ENCODE measurements at places on chromosomes 5 and 9.

DNA sequence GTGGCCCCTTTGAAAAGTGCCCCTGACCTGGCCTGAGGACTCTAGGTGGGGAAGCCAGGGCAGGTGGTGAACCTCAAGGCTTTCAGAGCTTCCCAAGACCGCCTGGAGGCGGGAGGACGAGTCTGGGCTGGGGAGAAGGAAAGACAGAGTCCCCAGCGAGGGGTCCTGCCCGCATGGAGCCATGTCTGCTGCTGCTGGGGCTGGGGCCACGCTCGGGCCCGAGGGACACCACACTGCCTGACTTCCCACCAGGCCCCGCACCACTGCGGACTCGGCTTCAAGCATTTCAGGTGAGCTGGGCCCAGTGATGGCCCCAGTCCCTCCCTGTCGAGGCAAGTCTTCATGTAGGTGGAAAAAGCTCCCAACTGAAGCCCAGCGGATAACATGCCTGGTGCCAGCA lies 62.1 kb upstream of the SARDH start:
- no peak for ATAC-seq

DNA sequence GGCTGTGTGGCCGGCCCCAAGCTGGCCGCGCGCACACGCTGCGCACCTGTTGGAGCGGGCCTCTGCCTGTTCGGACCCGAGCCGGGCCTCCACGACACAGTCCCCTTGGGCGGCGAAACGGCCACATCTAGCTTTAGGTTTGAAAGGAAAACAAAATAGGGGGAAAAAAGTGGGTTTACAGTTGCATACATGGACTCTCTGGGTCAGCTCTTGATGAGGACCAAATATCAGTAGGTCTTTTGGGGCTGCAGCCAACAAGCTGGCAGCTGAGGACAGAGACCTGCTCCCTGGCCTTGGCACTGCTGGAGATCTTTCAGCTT lies 20.7 kb downstream of the IGIP start:
- no peak for ATAC-seq

DNA sequence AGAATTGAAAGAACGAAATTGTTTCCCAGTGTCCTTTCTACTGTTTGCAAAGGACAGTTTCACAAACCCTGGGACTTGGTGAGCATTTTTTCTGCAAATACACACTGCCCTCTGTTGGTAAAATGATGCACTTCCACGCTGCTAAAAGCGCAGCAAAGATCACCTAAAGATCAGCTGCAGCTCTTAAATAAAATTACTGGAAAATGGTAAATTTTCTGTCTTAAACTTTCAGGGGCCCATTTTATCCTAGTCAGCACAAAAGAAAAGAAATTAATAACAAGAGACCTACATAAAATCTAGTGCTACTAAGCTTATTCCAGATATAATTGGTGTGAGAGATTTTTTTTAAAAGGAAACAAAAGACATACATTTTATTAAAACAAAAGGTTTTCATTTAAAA lies 566.0 kb downstream of the CAAP1 start:
- ATAC-seq = no peak

- ATAC-seq = no peak
Observed at GRCh38 chr9:90799271-90799852, 2.3 kb upstream of the SYK start.

DNA sequence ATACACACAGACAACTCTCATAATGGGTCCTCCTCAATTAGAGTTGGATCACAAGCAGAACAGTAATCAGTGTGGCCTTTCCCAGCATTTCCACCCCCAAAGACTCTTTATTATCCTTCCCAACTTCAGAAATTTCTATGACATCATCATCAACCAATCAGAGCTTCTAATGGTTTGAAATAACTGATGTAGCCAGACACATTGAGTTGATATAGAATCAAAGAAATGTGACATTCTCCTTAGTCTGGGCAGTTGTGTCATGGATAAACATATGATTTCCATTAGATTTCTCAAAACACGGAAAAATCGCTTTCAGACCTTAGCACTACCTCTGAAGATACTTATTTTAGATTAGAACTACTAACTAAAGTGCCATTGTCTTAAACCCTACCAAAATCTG lies 75.7 kb upstream of the NFIB start:
- no peak for ATAC-seq

DNA sequence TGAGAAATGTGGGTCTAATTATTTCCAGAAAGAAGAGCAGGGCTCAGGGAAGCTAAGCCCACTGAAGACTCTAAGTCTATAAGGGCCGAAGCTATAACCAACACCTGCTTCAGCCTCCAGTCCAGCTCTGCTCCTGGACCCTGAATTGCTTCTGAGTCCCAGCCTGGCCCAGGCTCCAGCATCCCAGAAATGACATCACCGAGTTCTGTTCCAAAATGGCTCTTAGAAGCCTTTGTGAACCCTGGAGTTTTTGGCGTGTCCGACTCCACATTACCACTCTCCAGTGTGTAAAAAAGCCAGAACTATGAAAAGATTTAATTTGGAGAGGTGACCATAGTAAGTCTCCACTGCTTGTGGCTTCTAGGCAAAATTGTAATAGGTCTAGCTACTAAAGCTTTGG lies 289.9 kb downstream of the SLIT3 start:
- no peak for ATAC-seq

GRCh38 chr5:165139721-165140120 lies 1634.3 kb downstream of the MAT2B start:
- ATAC-seq = no peak

DNA sequence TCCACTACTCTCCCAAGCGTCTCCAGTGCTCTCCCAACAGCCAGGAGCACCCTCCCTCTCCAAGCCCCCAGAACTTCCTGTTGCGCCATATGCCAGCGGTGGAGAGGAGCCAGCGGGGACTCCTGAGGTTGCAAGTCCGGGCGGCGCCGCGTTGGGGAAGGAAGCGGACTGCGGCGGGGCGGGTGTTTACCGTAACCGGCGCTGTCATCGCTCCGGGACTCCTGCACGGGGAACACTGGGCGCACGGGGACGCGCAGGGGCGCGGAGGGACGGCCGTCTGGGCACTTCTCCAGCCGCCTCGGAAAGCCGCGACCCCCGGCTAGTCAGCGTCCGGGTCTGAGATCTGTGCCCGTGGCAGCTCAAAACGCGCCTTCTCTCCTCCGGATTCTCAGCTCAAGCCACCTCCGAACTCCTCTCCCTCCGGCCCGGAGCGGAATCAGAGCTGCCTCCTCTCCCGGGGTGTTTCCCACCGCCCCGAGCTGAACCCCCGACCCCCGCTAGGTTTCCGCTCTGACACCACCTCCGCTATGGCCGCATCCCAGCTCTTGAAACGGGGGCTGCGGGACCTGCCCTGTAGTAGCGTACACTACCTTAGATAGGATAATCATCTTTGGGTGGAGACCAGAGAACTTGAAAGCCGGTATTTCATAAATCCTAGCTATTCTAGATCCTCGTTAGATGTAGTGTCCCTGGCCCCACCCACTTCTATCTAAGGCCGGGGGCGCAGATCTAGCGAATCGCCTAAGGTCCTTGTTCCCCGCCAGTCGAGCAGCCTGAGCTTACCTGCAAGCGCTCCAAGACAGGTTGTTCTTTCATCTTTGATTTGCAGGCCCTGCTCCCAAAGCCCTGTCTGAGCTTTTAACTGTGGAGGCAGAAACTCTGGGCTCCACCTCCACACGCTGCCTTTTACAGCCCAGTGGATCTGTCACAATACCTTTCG lies at the start of gene TRPM6:
TRPM6 (minus strand) TSS at position 881 of the 940 bp plus-strand sequence; CDS start at position 816, 65 bp downstream.
- ATAC-seq = peak; percentile 82

DNA sequence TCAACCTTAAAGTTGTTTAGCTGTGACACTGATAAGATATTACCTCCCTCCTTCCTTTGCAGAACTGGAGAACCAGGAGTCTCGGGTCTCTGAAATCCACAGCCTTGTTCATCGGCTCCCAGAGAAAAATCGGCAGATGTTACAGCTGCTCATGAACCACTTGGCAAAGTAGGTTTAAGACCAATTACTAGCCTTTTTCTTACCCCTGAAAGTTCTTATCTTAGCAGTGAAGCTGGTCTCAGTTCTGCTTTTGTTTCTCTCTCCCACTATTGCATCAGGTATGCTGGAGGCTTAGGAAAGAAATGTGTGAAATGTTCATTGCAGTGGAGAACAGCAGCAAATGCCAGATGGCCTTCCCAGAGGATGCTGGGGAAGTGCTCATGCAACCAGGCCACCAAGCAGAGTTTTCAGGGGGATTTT lies 287.4 kb downstream of the ARHGAP26 start:
- ATAC-seq = no peak

- no peak for ATAC-seq
Observed at GRCh38 chr9:34396276-34397214, 19.8 kb upstream of the MYORG start.

- no peak for ATAC-seq
Observed at GRCh38 chr9:8652255-8652654, 852.7 kb upstream of the DMAC1 start.

- no peak for ATAC-seq
Observed at GRCh38 chr9:74728176-74728575, 159.5 kb downstream of the TRPM6 start.

DNA sequence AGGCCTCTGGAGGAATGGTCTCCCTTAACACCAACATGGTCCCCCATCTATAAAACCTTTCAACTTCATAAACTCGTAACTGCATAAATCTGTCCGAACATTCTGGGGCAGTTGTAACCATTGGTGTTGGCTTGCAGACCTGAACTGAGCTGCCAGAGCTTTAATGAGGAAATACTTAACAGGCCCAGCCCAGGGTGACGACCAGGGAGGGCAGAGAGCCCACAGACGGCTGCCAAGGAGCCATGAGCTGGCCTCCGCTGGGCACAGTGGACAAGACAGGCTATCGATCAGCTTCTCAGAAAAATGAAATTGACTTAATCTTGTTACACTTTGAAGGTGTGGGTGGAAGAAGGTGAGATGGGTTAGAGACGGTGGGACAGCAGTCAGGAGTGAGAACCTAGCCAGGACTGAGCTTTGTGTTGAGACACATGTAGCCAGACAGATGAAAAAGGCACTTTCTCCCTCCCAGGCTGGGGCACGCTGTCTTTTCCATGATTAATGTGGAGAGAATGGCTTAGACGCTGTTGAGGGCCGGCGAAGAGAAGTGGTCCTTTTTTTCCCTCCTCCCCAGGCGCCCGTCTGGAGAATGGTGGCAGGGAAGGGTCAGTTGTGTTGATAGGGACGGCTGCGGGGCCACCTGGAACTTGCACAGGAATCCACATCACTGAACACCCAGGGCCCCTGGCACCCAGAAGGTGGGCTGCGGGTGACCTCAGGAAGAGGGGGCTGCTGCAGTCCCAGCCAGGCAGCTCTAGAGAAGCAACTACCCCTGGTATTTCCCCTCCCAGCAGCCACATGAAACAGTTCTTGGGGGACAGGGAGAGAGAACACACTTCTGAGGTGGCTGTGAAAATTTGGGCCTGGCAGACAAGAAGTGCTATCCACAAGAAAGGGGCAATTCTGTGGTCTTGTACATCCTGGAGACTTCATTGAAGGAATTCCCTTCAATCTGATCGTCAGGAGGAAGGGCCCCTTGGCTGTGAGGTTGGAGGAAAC lies 27.3 kb upstream of the TCOF1 start:
- ATAC-seq = no peak

DNA sequence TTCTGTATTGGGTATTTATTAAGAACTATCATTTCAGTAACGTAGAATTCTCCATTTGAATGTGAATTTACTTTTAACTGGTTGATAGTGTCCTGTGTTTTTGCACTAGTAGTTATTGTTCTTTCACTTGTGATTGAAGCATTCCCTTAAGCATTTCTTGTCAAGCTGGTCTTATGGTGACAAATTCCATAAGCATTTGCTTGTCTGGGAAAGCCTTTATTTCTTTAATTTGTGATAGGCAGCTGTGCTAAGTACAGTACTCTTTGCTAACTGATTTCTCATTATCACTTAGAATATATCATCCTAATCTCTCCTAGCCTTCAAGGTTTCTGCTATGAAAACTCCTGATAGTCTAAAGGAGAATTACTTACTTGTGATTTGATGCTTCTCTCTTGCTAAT lies 21.3 kb upstream of the SPATA31E1 start:
- ATAC-seq = no peak

DNA sequence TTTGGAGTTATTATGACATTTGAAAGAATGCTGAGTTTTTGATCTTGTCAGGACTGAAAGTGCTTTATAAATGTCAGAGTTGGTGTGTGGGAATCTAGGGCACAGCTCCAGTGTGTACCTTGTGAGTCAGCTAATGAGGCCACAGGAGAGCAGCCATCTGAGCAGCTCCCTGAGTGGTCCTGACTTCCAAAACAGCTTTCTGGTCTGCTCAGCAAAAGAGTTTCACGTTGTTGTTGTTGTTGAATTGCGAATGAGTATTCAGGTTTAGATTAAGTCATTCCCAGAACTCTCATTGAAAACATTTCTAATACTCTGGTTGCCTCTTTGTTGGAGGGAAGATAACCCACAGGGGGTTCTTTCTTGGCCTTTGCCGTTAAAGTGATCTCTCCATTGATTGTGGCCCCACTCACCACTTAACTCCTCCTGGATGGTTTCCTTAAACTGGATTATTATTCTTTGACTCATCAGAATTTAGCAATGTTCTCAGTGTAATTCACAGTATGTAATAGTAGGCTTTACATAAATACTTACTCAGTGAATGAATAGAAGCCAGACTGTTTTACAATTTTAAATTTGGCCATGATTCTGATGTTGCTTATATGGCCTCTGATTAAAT lies 125.1 kb upstream of the SGCD start:
- no peak for ATAC-seq

- ATAC-seq = no peak
Observed at GRCh38 chr9:35180801-35181200, 19.0 kb downstream of the UNC13B start.

- ATAC-seq = no peak
Observed at GRCh38 chr5:149641000-149641576, 59.8 kb downstream of the ARHGEF37 start.

- no peak for ATAC-seq
Observed at GRCh38 chr5:51466214-51466613, 83.0 kb downstream of the ISL1 start.

DNA sequence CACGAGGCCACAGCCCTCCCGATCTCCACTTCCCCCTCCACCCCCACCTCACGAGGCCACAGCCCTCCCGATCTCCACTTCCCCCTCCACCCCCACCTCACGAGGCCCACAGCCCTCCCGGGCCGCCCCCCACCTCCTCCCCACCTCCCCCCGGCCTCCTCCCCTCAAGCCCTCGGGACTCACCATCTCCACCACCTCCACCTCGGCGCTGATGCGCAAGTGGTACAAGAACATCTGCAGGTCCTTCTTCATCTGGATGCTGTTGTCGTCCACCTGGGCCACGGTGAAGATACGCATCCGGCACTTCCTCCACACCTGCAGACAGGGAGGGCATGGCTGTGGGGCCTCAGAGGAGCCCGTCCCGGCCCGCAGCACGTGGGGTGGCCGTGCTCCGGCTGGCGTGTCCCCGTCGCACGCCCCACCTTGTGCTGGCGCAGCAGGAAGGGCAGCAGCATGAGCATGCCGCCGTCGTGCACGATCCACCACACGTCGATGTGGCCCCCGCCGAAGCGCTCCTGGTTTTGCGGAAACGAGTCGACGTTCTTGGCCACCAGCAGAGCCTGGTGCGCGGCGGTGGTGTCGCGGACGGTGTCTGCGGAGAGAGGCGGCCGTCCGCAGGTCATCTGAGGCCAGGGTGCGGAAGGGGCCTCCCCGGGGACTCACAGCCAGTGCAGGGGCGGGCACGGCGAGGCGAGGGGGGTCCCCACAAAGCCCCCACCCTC lies 48.0 kb downstream of the SLC12A7 start:
- ATAC-seq = no peak

GRCh38 chr9:4967523-4967922 lies 17.5 kb upstream of the JAK2 start:
- no peak for ATAC-seq

- ATAC-seq = no peak
Observed at GRCh38 chr5:74173241-74173640, 467.3 kb downstream of the ENC1 start.

GRCh38 chr5:178382754-178383164 lies 150.2 kb upstream of the PHYKPL start:
- no peak for ATAC-seq
